ENCODE measurements at places on chromosomes 16 and 17. TPM values are rescaled to one million over a fixed set of nuclear protein-coding genes. Genes with fewer than 3 reads are reported as not detected.

GSG1L2 gene
- polyA plus RNA-seq, result not detected

DNA sequence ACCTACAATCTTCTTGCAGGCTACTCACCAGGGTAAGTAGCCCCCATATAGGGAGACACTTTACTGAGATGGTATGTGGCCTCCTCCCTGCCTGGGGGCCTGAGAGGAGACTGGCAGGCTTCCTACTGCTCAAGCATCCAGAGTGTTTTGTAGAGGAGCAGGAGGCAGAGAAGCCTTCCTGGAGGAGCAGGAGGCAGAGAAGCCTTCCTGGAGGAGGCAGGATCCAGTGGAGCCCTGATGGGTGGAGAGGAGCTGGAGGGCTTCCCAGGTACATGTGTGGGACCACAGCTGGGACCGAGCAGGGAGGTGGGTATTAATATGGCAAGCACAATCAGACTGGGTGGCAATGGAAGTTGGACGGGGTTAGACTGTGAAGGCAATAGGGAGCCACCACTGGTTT is 2.1 kb upstream of the ADGRG5 start:
- H3K27me3 ChIP-seq, result peaks cover 24% of the 10 kb centered on the region
- peaks cover 85% of the 10 kb centered on the region for H3K4me1 ChIP-seq
- DNase-seq, result peak; percentile 59
- no peak overlapping the region for H3K4me3 ChIP-seq
- no peaks in the 10 kb centered on the region for H3K36me3 ChIP-seq
- no peak overlapping the region for H3K27ac ChIP-seq

- H3K27ac ChIP-seq, result peak overlapping the region; percentile 22
- no peak overlapping the region for H3K4me3 ChIP-seq
- H3K27me3 ChIP-seq, result peaks cover 9% of the 10 kb centered on the region
- DNase-seq, result no peak
These were observed 8.6 kb downstream of the HIC1 start for GRCh38 chr17:2063261-2064146.

GRCh38 chr17:27327397-27327796 is 33.5 kb downstream of the WSB1 start:
- H3K4me1 ChIP-seq, result peaks cover 18% of the 10 kb centered on the region
- no peaks in the 10 kb centered on the region for H3K36me3 ChIP-seq

DNA sequence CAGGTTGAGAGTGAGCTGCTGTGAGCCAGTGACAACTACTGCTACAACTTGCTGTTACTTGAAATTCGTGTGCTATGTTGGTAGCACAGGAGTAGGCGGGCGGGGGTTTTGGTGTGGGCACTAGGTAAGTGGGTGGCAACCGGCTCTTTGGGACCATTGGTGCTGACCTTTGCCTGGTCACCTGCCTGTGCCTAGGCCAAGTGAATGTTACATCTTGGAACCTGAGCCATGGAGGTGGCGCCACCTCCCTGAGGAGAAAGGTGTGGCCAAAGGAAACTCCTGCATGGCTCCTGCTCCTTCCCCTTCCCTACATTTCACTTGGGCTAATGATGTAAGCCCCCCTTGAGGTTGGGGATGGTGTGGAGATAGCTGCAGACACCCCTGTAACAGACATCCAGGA is 25.4 kb upstream of the ARHGAP23 start:
- peaks cover 22% of the 10 kb centered on the region for H3K36me3 ChIP-seq
- H3K27me3 ChIP-seq, result no peaks in the 10 kb centered on the region
- no peak overlapping the region for H3K4me3 ChIP-seq
- H3K27ac ChIP-seq, result no peak overlapping the region

DNA sequence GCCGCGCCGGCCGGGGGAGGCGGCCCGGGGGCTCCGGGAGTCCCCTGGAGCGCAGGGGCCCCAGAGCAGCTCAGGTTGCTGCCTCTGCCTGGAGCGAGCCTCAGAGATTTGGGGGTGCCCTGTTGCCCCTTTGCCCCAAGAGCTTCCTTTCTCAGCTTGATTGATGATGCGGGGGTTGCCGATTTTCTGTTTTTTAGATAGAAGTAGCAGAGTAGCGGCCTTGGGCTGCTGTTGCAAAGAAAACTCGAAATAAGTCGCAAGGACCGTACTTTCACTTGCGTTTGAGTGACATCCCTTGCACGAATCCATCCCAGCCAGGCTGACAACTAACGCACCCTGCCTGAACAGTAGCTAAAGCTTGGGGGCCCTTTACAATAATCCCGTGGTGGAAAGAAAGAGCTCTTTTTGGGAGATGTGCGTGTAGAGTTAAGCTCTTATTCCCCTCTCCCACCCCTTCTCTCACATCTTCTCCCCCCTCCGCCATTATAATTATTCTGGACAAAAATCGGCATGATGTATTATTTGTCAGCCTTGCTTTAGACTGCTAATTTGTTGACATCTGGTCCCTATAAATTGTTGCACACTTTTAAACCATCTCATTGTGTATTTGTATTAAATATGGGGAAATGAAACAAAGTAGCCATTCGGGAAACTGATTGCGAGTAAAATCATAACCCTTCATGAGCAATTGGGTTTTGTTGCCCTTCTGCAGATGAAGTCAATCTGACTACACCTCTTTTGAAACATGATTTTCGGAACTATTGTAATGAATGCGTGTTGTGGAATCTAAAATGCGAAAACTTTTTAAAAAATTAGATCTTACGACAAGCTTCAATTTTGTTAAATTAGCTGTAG is 873 bp downstream of the USP10 start:
- H3K27ac ChIP-seq, result peak overlapping the region; percentile 96
- DNase-seq, result no peak
- H3K4me1 ChIP-seq, result peaks cover 23% of the 10 kb centered on the region
- no peaks in the 10 kb centered on the region for H3K36me3 ChIP-seq
- no peaks in the 10 kb centered on the region for H3K27me3 ChIP-seq
- H3K4me3 ChIP-seq, result peak overlapping the region; percentile 98

CENPT gene
- 91.3 TPM for polyA plus RNA-seq

CACNA1G gene
- polyA plus RNA-seq, result 0.03 TPM

DNA sequence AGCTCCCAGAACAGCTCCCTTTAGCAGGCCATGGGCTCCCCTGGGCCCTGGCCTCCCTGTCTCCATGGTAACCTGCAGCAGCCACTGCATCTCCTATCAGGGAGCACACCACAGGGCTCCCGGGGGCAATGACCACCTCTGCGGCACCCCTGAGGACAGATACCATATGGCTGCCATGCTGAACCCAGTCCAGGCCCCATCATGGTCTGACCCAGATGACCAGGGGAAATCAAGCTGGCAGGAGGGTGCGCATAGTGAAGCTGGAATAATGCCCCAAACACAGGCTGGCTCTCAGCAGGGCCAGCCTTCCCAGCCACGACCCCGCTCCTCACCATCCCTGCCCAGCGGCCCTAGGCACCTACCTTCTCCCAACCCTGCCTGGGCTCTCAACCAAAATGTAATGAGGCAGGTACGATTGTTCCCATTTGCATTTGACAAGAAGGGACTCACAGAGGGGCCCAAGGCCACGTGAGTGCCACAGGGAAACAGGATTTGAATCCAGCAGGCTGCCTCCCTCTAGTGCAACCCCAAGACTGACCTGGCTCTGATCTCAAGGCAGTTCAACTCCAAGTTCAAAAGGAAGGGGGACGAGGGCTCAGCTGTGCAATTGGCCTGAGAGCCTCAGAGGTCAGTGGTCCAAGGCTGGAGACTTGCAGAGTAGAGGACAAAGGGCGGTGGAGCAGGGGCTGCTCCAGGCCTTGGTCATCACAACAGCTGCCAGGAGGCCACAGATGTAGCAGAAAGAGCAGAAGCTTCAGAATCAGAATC is 2.4 kb downstream of the RUNDC3A start:
- H3K27me3 ChIP-seq, result peaks cover 34% of the 10 kb centered on the region
- no peaks in the 10 kb centered on the region for H3K36me3 ChIP-seq
- peaks cover 43% of the 10 kb centered on the region for H3K4me1 ChIP-seq
- no peak overlapping the region for H3K27ac ChIP-seq
- H3K4me3 ChIP-seq, result no peak overlapping the region

DNA sequence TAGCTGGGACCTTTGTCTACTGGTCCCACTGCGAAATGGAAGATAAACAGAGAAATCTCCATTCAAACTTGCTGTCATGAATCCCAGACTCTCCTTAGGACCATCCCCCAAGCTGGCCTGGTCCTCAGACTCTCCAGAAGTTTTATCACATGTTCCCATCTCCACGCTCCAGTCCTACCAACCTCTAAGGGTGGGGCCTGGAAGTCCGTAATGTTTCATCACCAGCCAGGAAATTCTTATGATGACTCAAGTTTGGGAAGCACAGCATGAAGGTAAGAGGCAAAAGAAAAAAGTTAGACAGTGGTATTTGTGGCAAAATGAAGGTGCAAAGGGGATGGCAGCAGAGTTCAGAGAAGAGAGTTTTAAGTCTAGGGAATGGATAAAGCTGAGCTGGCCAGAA is 52.7 kb downstream of the ZNF18 start:
- no peaks in the 10 kb centered on the region for H3K27me3 ChIP-seq
- no peaks in the 10 kb centered on the region for H3K36me3 ChIP-seq
- no peak overlapping the region for H3K27ac ChIP-seq

KCNJ18 gene
- not detected for polyA plus RNA-seq

ABCC6 gene
- polyA plus RNA-seq, result 0.38 TPM

- no peaks in the 10 kb centered on the region for H3K36me3 ChIP-seq
- no peak overlapping the region for H3K27ac ChIP-seq
- peaks cover 8% of the 10 kb centered on the region for H3K4me1 ChIP-seq
- H3K4me3 ChIP-seq, result no peak overlapping the region
- DNase-seq, result no peak
- H3K27me3 ChIP-seq, result no peaks in the 10 kb centered on the region
These were observed 28.3 kb downstream of the ARSG start for GRCh38 chr17:68319410-68320162.

RASD1 gene
- 2.9 TPM for polyA plus RNA-seq

DNA sequence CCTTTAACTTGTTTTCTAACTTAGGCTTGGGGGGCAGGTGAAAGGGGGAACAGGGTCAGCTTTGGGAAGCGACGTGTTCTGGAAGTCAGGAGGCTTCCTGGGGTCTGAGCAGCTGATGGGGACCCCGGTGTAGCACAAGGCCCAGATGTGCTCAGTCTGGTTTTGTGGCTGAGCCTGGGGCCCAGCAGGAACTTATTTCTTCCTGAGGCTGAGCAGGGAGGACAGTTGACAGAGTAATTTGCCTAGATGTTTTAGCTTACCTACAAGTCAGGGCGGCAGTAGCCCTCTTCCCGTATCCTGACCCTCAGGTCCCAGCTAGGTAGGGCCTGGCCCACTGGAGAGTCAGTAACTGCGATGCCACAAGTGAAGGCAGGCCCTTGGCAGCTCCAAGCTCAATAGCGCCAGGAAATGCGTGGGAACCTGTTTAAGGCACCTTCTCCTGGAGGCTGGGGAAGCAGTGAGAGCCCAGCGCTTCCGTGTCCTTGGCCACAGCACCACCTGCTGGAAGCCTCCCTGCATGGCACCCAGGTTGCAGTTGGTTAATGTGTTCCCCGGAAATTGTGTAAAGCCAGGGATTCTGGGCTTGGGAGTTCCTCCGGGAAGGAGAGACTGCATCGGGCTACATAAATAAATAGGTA is 5.2 kb downstream of the CCR7 start:
- H3K27ac ChIP-seq, result peak overlapping the region; percentile 87
- H3K36me3 ChIP-seq, result no peaks in the 10 kb centered on the region

GRAPL gene
- 54.5 TPM for polyA plus RNA-seq

- no peaks in the 10 kb centered on the region for H3K4me1 ChIP-seq
- H3K4me3 ChIP-seq, result no peak overlapping the region
- H3K27ac ChIP-seq, result no peak overlapping the region
- H3K27me3 ChIP-seq, result no peaks in the 10 kb centered on the region
- DNase-seq, result no peak
These were observed 18.1 kb upstream of the ARL2BP start for GRCh38 chr16:57226701-57227621.

DNA sequence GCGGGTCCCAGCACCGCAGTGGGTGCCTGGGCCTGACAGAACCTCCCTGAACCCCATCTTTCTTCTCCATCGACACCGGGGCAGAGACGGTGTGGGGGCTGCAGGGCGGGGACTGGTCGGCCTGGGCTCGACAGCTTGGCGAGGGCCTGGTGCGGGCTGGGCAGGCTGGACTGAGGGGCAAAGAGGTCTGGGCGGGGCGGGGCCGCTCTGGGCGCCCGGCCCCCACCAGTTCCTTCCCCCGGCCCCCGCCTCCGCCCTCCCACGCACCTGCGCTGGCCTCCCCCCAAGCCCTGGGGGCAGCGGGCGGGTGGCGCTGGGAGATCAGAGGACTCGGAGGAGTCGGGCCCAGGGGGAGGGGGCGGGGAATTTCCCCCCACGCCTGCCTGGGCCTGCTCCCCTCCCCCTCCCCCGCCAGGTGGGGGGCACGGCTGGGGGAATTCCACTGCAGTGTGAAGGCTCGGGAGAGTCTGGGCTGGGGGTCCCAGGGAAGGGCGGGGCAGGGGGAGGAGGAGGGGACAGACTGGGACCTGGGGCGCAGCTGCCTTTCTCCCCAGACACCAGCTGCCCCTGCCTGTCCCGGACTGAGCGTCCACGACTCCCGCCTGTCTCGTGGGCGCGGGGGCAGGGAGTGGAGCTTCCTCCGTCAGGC is 877 bp upstream of the KREMEN2 start:
- H3K27me3 ChIP-seq, result peaks cover 96% of the 10 kb centered on the region
- peaks cover 24% of the 10 kb centered on the region for H3K4me1 ChIP-seq
- peak; percentile 74 for DNase-seq
- peak overlapping the region; percentile 47 for H3K4me3 ChIP-seq
- H3K36me3 ChIP-seq, result no peaks in the 10 kb centered on the region

DNA sequence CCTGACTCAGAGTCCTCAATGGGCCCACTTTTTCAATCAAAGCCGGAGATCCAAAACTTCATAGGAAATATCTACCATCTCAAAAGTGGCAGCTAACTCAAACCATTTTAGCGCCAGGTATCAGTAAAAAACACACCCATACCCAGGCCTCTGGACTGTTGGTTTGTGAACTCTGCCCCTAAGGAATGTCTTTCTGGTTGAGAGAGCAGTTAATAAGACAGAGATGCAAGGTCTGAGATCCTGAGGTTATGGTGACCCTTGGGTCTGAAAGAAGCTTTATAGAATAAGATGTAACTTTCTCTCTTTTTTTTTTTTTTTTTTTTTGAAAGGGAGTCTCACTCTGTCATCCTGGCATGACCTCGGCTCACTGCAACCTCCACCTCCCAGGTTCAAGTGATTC is 350.5 kb downstream of the SOX9 start:
- H3K4me3 ChIP-seq, result no peak overlapping the region
- H3K36me3 ChIP-seq, result no peaks in the 10 kb centered on the region

NBR1 gene
- 29.3 TPM for polyA plus RNA-seq

Measured in spleen (tissue), 13 donors.